Renal cortex interstitium (tissue), 15 donors: ENCODE measurements at places on chromosomes 11 and 22.

- DNase-seq: no peak
These were observed 5.6 kb downstream of the STX3 start for GRCh38 chr11:59760771-59761170.

GRCh38 chr11:83723999-83724398 is 437.8 kb upstream of the CCDC90B start:
- peak; percentile 44 for DNase-seq

- DNase-seq: no peak
These were observed 34.4 kb downstream of the FBXO7 start for GRCh38 chr22:32509045-32509444.

DNA sequence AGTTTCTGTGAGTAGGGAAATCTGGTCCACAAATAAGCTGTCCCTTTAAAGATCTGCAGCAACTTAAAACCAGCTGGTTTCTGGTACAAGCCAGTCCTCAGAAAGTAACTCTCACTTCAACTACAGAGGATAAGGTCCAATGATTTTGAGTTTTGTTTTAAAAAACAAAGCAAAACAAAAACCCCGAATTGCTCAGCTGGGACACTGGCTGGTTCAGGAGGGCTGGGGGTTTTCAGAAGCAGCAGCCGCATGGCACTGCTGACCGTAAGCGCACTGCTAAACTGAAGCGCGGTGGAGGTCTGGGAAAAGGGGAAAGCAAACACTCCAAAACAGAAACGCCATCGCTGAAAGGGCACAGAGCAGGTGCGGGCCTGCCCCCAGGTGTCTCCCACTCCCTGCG is 59.7 kb downstream of the MICAL3 start:
- no peak for DNase-seq

DNA sequence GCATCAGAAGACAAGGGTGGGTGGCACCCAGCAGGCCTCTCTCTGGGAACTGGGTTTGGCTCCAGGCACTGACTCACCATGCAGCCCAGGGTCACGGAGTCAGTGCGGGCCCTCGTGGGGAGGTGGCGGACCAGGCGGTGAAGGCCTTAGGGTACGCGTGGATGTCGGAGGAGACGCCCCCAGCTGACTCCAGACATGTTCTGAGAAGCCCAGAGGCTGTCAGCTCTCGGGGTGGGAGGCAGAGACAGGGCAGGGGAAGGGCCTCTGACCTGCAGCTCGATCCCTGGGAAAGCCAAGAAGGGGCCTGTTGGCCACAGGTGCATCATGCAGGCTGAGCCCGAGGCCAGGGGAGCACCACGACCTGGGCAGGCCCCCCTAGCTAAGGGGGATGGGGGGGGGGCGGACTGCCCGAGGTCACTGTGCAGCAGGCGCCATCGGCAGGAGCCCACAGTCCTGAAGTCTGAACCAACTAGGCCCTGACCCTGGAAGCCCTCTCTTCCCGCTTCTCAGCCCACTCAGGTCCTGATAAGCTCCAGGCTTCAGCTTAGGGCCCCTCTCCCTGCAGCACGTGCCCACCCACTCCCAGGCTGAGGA is 18.0 kb downstream of the MOB2 start:
- no peak for DNase-seq

GRCh38 chr11:93655047-93655446 is 6.4 kb upstream of the CEP295 start:
- no peak for DNase-seq

- peak; percentile 62 for DNase-seq
These were observed 23.2 kb downstream of the COMMD9 start for GRCh38 chr11:36265793-36266628.

- no peak for DNase-seq
These were observed 47.2 kb downstream of the KCNQ1OT1 start for GRCh38 chr11:2652333-2653197.

DNA sequence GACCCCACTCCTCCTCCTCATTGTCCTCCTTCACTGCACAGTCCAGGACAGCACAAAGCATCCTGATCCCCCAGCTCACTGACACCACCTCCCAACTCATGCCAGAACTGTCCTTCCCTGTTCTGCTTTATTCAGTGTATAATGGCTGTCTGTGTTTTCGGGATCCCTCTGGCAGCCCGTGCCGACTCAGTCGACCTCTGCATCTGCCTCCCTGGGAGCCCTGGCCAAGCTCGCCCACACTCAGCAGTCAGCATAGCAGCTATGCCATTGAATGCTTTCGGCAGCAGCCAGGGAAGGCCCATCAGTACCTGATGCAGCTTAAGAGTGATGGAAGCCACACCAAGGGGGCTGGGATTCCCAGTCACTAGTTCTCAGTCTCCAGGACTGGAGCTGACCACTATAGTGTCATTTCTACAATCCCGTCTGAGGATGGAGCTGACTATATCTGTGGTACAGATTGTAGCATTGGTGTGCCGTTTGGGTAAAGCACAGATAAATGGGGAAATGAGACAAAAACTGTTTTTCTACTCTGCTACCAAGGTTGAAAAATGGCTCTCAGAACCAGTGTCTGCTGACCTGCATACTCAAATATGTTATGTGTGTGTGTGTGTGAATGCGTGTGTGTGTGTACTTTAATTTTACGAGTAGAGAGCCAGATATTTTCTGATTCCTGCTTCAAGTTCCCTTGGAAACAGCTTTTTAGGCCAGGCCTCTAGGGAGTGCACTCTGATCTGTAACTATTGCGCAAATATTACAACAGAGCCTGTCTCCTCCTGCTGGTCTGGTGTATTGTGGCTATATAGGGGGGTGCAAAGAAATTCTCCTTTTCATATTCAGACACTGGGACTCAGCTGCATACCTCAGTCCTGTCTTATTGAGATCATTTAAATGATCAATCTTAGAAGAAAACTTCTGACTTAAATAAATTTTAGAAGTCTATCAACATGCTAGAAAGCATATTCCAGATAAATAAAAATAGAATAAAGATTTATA is 78.8 kb upstream of the TOP3B start:
- no peak for DNase-seq

DNA sequence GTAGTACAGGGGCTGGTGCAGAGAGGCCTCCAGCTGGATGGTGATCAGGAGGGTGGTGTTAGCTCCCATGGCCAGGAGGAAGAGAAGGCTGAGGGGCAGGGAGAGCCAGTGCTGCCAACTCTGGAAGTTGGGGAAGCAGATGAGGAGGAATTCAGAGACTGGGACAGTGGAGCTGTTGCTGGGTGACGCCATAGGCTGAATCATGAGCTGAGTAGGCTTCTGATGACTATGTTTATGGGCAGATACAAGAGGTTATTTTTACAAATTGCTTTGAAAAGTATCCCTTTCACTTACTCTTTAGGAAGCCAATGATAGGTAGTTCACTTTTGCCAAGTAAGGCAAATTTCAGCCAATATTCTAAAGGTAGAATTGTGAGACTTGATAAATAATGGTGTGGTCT is 3.1 kb downstream of the OR56A1 start:
- DNase-seq: no peak

- no peak for DNase-seq
These were observed 53.8 kb upstream of the THY1 start for GRCh38 chr11:119476666-119477331.

- no peak for DNase-seq
These were observed 104.7 kb upstream of the SPON1 start for GRCh38 chr11:13857828-13858227.

- no peak for DNase-seq
These were observed 108.0 kb upstream of the ANO1 start for GRCh38 chr11:69969890-69970784.

DNA sequence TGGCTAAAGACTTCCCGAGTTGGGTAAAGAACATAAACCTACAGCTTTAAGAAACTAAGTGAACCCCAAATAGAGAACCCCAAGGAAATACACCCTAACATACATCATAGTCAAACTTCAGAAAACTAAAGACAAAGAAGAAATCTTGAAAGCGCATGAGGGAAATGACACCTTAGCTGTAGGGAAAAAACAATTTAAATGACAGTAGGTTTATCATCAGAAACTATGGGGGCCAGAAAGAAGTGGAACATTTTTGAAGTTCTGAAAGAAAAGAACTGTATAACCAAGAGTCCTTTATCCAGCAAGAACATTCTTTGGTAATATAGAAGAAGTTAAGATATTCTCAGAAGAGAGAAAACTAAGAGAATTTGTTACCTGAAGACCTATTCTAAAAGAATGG is 15.5 kb upstream of the OR2AT4 start:
- no peak for DNase-seq

DNA sequence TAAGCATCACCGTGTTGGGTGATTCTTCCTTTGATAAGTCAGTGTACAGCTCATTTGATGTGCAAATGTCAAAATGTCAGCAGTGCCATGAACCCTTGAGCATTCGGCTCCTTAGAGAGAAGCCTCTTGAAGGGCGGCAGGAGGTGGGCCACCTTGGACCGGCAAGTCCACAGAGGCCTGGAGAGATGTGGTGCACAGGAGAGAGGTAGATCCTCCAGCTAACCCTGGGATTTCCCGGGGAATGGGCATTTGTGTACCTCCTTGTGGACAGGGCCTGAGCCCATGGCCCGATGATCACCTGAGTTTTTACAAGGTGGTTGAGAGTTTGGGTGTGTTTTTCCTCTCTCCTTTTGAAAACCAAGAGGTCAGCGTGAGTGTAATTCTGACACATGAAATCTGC is 133.2 kb upstream of the RCN1 start:
- no peak for DNase-seq

GRCh38 chr11:61679893-61680621 is at the start of gene DAGLA:
Gene DAGLA (plus strand): TSS chr11:61680391. CDS start chr11:61720156, 39,765 bp downstream.
- no peak for DNase-seq

DNA sequence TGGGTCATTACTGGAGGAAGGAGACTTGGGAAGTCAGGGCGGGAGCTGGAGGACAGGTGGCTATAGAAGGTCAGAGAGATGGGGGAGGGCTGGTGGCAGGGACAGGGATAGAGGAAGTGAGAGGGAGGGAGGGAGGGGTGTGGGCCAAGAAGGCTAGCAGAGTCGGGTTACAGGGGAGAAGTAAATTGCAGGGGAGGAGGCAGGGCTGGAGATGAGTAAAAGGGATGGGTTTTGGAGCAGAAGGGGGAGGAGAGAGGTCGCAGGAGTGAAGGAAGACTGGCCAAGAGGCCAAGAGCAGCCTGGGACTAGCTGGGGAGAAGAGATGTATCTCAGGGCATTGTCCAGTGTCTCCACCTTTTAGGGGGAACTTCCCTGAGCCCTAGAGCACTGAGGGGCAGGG is 33.0 kb downstream of the LRRC10B start:
- DNase-seq: no peak

- no peak for DNase-seq
These were observed 1.1 kb upstream of the APOA1 start for GRCh38 chr11:116838321-116839084.

- no peak for DNase-seq
These were observed 228.4 kb downstream of the BLID start for GRCh38 chr11:121887569-121887968.

- DNase-seq: no peak
These were observed 21.9 kb downstream of the HTR3B start for GRCh38 chr11:113926273-113927197.

DNA sequence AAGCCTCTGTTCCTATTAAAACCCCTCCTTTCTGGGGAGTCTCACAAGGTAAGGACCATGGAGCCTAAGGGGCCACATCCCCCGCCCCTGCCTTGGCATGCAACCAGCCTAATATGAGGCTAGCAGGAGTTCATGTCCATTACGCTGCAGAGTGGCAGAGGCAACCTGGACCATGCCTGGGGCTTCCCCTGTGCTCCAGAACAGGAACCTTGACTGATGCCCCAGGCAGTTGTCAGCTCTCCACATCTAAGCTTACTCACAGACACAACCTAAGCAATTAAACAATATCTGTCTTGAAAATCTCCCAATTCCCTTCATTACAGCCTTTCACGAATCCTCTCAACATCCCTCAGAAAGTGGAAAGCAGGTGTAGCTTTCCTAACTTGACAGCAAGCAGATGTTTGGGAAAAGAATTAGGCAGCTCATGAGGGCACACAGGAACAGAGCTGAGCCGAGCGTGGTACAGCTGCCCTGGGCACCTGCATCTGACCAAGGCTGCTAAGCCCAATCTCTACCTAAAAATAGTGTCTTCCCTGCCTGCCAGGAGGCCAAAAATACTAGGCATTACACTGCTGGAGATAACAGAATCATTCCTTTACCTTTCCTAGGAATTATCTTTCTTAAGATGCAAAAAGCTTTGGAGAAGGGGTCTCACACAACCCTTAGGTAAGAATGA is 20.8 kb downstream of the C11orf71 start:
- DNase-seq: no peak

DNA sequence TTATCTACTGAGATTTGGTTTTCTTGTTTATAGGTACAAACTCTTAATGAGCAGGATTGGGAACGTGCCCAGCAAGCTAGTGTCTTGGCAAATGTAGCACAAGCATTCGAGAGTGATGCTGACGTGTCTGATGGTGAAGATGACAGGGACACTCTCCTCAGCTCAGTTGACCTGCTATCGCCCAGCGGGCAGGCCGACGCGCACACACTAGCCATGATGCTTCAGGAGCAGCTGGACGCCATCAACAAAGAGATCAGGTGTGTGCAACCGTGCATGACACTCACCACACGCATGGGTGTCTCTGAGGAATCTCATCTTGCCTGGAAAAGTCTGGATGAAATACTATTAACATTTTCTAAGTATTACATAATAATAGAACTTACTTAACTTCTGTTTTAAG is 54.7 kb upstream of the CTTN start:
- peak; percentile 10 for DNase-seq

DNA sequence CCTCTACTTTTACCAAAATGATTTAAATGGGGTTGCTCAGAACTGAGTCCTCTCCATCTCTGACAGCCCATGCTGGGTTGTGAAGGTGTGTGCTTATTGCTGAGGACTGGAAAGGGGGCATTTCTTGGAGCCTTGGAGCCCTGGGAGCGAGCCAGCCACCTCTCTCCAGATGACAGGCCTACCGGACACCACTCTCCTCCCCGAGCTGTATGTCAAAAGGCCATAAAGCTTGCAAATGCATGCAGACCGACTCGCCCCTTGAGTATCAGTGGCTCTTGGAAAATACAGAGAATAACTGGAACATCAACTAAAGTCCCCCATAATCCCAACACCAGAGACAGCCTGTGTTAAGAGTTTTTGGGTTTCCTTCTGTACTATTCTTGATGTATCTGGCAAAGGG is 67.9 kb upstream of the PITPNB start:
- no peak for DNase-seq

GRCh38 chr22:48397531-48398180 is 1430.0 kb downstream of the BRD1 start:
- no peak for DNase-seq

DNA sequence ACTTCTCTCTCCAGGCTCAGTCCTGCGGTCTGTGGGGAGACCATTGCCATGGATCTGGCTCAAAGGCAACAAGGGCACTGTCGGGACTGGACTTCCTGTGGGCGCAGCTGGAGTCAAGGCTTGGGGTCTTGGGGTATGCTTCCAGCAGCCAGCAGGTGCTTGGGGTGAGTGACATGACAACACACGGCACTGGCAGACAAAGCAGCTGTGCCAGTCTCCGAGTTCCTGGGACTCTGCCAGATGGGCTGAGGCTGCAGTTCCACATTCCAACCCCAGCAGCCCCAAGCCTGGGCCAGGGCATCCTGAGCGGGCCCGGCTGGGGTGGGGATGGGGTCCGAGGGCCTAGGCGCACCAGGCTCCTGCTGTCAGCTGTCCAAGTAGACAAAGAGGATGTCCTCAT is 12.3 kb downstream of the GUCD1 start:
- DNase-seq: no peak

GRCh38 chr11:36019722-36020121 is 75.9 kb downstream of the LDLRAD3 start:
- no peak for DNase-seq

GRCh38 chr11:61042537-61042936 is 59.8 kb upstream of the CD5 start:
- no peak for DNase-seq

GRCh38 chr11:9974375-9974774 is 310.5 kb downstream of the SWAP70 start:
- no peak for DNase-seq
